ENCODE measurements at places on chromosomes 7 and 10. TPM values are rescaled to one million over a fixed set of nuclear protein-coding genes. Genes with fewer than 3 reads are reported as not detected.

The LBX1 gene
- total RNA-seq: not detected

The GBX1 gene
- total RNA-seq: not detected

The FLNC gene
- 413 TPM for total RNA-seq

The PRXL2A gene
- 29.4 TPM for total RNA-seq

The TMEM236 gene
- total RNA-seq: 0.94 TPM

The OR13A1 gene
- total RNA-seq: not detected

The NEUROG3 gene
- total RNA-seq: not detected

The PRRT4 gene
- 0.40 TPM for total RNA-seq

The NUP205 gene
- total RNA-seq: 38.8 TPM

The PVRIG gene
- total RNA-seq: not detected

The FAM180A gene
- total RNA-seq: 2.6 TPM

The CCDC146 gene
- total RNA-seq: 28.7 TPM

The GHITM gene
- 214 TPM for total RNA-seq

The OR6B1 gene
- not detected for total RNA-seq

The FAM3C gene
- 29.9 TPM for total RNA-seq

The CHAT gene
- 0.94 TPM for total RNA-seq

The WAPL gene
- total RNA-seq: 45.4 TPM

The BMPER gene
- total RNA-seq: 1.0 TPM
